Fibroblast of skin of left biceps (primary cell): ENCODE measurements at places on chromosomes 4 and X.

DNA sequence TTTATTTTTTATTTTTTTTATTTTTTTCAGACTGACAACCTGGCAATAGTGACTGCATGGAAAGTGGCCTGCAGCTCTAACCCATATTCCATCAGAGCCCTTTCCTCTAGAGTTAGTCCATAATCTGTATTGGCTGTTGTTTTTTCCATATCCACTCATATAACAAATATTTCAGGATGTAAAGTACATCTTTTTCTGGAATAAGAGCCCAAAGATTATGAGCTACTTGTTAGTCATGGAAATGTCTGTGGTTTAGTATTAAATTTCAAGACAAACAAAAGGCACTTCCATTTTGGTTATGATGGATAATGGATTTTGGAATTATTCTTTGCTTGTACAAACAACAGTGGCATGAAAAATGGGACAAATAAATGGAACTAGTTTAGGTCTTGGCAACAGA is 296.0 kb upstream of the HS3ST1 start:
- DNase-seq, result no peak

DNA sequence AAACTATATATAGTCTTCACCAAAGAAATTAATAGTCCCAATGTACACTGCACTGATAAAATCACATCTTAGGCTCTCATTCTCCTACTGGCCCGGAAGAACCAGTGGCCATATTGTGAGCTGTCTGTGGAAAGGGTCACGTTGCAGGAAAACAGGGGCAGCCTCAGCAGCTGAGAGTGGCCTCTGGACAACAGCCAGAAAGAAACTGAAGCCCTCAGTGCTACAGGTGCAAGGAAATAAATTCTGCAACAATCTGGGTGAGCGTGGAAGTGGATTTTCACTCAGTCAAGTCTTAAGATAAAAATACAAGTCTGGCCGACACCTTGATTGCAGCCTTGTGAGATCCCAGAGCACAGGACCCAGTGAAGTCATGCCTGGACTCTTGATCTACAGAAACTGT is 3.2 kb upstream of the SLC25A14 start:
- no peak for DNase-seq

GRCh38 chrX:153573984-153574383 is 25.0 kb downstream of the CCNQ start:
- no peak for DNase-seq

GRCh38 chr4:79922011-79922410 is 151.0 kb downstream of the ANTXR2 start:
- no peak for DNase-seq

DNA sequence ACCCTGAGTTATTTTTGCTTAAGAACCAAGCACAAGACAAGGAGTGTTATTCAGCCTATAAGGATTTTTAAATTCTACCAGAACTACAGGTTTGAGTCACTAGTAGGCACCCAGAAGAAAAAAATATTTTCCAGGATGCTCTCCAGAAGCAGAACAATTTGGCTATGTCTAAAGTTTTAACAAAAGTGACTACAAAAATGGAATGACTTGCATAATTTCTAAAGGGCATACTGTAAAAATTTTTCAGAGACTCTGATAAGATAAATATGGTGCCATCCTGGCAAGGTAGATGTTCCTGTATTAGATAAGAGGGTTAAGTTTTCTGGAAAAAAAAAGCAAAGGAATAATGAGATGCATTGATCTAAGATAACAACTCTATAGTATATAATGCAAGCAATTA is 68.6 kb upstream of the FAM9A start:
- no peak for DNase-seq

DNA sequence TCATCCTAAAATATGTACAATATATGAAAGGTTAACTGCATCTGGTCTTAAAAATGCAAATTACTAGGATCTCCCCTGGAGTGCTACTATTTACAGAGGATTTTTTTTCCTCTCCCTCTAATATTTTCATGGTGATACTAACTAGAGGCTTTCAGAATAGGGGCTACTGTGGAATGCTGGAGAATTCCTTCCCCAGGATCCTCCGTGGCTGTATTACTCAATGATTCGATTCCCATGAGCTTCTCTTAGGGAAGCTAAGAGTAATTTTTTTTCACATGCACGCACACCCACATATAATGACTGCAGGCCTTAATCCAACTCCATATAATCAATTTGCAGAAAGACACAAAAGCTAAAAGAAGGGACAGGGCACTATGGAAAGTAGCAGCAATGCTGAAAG is 184.7 kb downstream of the ARHGAP6 start:
- DNase-seq, result no peak

DNA sequence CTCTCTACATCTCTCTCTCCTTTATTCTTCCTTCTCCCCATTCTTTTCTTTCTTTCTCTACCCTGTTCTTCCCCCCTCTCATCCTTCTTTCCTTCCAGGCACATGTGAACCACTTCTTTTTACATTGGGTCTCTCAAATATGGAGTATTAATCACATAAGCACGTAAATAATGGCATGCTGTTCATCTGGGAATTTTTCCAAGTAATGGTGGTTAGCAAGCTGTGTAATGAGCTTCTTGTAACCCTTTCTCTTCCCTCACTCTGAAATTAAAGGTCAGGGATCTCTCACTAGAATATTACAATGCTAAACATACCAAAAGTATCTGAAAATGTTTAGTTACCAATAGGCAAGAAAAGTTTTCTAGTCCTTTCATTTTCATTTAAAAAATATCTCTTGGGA is 239.9 kb upstream of the TEX13A start:
- peak; percentile 71 for DNase-seq

DNA sequence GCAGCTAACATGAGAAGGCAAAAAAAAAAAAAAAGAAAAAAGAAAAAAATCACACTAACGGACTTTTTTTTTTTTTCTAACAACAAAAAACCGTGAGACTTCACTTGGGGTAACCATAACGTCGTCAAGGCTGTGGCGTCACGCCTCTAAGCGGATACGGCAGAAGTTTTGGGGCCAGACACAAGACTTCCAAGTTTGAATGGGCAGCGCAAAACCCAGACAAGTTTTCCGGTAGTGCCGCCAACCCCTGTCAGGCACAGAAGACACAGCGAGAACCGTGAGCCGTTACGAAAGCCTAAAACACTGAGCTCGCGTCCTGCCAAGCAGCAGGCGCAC is 556 bp upstream of the SMARCA5 start:
- DNase-seq, result no peak

- no peak for DNase-seq
These were observed 7.9 kb upstream of the RGS12 start for GRCh38 chr4:3284734-3285557.

- no peak for DNase-seq
These were observed 6.9 kb downstream of the LSM6 start for GRCh38 chr4:146182443-146182842.

- DNase-seq, result no peak
These were observed 109.6 kb upstream of the STIM2 start for GRCh38 chr4:26751004-26751403.

DNA sequence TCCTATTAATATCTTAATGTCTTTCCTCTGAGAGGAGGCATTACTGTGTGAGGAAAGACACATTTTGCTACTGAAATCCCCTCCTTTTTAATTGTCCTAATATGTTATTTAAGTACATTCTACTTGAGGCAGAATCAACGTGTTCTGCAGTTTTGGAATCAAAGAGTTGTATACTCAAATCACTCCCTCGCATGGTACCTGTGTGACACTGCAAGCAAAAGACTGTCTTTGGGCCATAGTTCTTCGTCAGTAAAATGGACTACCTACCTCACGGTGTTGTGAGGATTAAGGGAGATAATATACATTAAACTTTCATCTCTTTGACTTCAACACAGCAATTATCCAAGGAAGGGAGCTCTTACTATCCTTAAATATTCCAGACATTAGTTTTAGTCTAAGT is 61.5 kb downstream of the TIGD2 start:
- DNase-seq, result no peak

- DNase-seq, result peak; percentile 92
These were observed 140.9 kb upstream of the HPGD start for GRCh38 chr4:174663216-174663615.

GRCh38 chr4:26959654-26960047 is 99.0 kb downstream of the STIM2 start:
- no peak for DNase-seq

DNA sequence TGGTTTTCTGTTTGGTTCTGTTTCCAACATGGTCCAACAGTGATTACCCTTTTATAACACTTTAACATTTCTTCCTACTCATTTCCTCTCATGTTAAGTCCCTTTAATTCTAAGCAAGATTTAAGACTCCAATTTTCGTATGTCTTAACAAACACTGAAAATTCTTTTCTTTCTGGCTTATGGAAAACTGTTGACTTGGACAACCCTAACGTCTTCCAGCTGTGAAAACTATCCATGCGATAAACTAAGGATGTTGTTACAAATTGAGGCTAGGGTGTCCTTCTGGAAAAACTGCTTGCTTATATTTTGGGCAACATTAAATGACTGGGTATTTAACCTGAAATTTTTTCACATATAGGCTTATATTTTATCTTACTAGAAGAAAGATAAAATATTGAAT is 33.9 kb upstream of the RTL3 start:
- no peak for DNase-seq

GRCh38 chrX:136250191-136251040 is 784 bp downstream of the MAP7D3 start:
- DNase-seq, result no peak

DNA sequence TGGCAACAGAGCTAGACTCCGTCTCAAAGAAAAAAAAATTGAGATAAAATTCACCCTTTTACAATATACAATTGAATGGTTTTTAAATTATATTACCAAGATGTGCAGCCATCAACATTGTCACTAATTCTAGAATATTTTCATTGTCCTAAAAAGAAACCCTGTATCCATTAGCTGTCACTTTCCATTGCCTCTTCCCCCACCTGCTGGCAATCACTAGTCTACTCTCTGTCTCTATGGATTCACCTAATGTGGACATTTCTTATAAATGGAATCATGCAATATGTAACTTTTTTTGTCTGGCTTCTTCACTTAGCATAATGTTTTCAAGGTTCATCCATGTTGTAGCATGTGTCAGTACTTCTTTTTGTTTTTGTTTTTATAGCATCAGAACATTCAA is 20.8 kb downstream of the ABHD18 start:
- DNase-seq, result no peak

DNA sequence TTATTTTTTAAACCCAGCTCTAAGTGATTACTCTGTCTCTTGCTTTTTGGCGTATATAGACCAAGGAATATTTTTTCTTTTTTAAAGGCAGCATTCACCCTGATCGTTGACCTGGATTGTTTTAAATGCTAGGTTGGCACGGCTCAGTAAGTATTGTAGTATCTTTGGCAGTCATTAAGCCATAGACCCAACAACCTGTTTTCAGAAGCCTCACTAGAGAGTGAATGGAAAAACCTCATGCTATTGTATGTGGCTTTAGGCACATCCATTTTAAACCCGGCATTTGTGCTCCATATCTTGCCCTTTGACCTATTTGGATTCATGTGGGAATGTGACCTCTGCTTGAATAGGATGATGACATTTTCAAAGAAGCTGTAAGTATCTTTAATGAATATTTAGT is 183.9 kb downstream of the SNCA start:
- DNase-seq, result no peak

- DNase-seq, result no peak
These were observed 414.1 kb downstream of the CENPC start for GRCh38 chr4:67131224-67131623.

- no peak for DNase-seq
These were observed 133.3 kb downstream of the STIM2 start for GRCh38 chr4:26993967-26994366.

DNA sequence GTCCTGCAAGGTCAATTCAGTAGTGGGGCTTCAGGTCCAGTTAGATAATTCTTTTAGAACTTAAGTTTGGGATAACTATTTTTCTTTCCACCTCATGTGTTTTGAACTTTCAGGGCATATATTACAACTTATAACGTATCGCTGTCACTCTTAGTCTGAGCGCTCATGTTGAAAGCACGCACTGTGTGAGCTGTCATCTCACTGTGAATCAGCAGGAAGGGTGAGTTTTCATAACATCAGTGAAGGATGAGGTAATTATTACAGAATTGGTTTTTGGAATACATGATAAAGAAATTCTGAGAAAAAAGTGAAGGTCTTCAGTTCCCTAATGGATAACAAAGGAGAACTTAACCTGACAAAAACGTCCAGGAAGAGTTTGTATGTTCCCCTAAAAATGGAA is 45.1 kb upstream of the SLC4A4 start:
- peak; percentile 23 for DNase-seq

DNA sequence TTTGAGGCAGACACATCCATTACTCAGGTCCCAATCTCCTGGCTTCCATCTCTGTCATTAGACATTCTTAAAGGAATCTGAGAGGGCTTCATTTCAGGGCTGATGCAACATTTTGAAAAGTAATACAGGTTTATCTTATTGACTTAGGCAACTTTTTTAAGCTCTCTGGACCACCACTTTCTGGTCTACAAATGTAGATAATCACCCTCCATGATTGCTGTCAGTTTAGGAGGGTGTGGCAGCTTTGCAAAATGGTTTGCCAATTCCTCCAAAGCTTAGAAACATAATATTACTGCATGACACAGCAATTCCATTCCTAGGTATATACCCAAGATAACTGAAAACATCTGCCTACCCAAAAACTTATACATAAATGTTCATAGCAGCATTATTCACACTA is 77.6 kb downstream of the ARHGAP6 start:
- no peak for DNase-seq

GRCh38 chrX:24718771-24719170 is 25.1 kb downstream of the POLA1 start:
- no peak for DNase-seq

- no peak for DNase-seq
These were observed 84.3 kb downstream of the NBDY start for GRCh38 chrX:56813318-56813837.

DNA sequence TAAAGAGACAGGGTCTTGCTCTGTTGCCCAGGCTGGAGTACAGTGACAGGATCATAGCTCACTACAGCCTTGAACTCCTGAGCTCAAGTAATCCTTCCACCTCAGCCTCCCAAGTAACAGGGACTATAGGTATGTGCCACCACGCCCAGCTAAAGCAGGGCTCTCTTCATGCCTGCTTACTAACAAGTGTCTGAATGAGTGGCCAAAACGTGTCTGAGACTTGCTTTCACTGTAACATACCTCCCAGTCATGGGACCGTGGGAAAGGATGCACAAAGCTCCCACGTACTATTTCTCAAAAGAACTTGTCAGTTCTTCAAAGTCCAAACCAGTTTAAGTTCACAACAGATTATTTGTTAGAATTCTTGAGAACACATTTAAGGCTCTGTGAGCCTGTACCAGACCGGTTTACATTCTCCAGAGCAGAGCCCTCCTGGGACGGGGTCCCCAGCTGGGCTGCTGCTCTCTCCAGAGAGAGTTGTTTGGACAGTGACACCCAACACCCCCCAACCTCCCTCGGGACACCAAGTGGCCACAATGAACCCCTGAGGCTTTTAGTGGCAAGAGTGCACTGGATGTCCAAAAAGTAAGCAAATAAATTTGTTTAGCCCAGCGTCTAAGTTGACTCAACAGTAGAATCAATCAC is 24.1 kb downstream of the SH3KBP1 start:
- DNase-seq, result no peak

GRCh38 chr4:40196272-40196671 is 559 bp upstream of the RHOH start:
- DNase-seq, result no peak

- no peak for DNase-seq
These were observed 297.3 kb upstream of the LCORL start for GRCh38 chr4:18318682-18319388.

GRCh38 chrX:105098201-105098600 is 122.3 kb downstream of the TEX13A start:
- no peak for DNase-seq
